Retina (tissue), 1 donor: ENCODE measurements at places on chromosomes 12 and 14.

DNA sequence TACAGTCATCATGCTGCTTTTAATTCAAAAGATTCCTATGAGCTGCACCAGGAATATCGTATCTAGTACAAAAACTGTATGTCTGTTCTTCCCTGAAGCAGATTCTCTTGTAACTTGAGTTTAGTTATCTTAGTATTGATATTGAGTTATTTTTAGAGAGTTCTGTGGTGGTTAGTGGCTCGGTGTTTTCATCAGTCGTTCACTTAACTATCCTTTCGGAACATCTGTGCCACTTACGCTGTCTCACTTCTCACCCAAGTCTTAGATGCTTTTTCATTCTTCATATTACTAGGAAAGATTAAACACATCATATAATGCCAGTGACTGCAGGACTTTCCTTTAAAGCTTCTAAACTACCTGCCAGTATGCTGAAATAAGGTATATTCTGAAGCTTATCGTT, 251.0 kb downstream of the FBXL14 start:
- DNase-seq = no peak

- DNase-seq = no peak
Observed at GRCh38 chr14:54857830-54858269, 44.8 kb downstream of the GCH1 start.

GRCh38 chr12:106753526-106753925, 21.0 kb upstream of the RIC8B start:
- no peak for DNase-seq

DNA sequence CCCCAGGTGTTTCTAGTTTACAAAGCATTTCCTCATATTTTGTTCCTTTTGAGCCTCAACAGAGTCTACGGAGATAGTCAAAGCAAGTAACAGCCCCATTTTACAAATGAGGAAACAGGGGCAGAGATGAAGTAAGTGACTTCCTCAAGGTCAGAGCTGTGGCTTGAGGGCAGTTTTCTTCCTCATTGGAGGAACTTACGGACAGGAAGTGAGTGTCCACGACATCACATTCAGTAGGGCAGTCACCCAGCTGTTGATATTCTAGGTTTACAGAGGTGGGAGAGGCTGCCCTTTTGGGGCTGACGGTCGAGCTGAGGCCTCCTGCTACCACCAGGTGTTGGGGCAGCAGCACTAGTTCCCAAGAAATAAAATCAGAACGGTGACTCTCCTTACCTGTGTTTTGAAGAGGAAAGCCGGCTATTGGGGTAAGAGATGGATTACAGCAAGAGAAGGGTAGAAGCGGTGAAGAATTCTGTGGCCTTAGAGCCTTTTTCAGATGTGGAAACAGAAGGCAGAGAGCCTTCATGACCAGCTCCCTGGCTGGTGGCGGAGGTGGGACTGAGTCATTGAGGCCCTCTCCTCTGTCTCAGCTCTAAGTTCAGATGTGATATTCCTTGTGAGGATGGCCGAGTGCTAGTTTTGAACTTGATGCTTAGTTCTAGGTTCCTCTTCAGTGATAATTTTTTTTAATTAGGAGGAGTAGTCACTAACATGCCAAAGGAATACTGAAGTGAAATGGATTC, 41.7 kb downstream of the SUSD6 start:
- no peak for DNase-seq

DNA sequence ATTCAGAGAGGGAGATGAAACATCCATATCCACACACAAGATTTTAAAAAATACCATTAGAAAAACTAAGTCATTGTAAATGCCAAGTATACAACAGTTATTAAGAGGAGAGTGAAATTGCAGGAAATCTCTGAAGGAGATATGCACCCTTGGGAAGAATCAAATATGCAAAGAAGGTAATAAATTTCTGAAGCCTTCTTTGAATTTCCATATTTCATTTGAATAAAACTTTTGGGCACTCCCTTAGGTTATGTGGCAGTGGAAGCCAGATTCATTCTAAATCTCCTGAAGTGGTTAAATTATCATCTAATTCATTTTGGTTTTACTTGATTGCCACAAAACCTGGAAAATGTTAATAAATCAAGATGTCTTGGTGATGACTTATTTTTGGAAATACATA, 138.9 kb upstream of the CLEC14A start:
- DNase-seq = no peak

DNA sequence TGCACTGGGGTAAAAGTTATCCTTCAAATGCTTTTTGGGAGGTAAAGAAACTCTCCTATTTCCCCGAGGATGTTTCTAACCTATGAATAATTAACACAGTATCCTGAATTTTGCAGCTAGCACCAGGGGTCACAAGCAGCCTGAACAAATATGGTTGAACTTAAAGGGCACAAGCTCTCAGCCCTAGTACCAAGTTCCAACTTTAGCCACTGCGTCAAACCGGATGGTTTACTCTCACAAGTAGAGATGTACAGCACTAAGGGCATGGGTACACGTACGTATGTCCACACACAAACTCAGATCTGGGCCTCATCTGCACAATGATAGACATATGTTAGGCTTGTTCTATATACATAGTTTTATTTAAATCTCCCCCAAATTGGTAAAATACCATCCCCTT, 4.7 kb downstream of the CCDC88C start:
- no peak for DNase-seq

DNA sequence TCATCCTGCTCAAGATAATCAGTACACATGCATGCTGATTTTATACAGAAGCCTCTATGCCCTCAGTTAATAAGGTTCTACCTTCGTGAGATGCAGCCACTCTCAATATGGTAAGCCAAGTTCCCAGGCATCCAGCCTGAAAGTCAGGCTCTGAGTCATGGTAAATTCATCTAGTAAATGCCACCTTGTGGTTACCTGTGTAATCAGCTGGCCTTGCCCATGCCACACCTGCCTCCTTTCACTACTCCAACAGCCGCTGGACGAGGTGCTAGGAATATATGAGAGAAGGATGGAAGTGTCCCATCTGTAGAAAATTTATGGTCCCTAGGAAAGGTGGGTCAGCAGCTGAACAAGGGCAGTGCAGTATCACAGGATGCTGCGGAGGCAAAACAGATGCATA, 207.3 kb downstream of the SSPN start:
- no peak for DNase-seq

- no peak for DNase-seq
Observed at GRCh38 chr12:62757048-62757447, 177.9 kb downstream of the PPM1H start.

DNA sequence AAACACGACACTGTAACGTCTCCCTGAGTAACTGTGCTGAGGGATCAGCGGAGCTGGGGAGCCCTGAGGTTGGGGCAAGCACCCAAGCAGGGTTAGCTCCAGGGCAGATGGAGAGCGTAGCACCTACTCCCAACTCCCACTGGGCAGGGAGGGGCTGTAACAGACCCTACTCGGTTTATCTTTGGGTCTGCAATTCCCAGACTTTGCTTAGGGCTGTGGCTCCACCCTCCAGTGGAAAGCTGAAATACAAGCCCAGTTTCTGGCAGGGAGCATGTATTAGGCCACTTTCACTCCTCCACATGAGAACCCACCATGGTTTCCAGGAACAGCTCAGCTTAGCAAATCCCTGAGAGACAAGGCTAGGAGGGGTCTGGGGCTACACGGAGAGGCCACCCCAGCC, 17.3 kb upstream of the TC2N start:
- no peak for DNase-seq

- DNase-seq = no peak
Observed at GRCh38 chr12:72330784-72331183, 58.6 kb downstream of the TRHDE start.

DNA sequence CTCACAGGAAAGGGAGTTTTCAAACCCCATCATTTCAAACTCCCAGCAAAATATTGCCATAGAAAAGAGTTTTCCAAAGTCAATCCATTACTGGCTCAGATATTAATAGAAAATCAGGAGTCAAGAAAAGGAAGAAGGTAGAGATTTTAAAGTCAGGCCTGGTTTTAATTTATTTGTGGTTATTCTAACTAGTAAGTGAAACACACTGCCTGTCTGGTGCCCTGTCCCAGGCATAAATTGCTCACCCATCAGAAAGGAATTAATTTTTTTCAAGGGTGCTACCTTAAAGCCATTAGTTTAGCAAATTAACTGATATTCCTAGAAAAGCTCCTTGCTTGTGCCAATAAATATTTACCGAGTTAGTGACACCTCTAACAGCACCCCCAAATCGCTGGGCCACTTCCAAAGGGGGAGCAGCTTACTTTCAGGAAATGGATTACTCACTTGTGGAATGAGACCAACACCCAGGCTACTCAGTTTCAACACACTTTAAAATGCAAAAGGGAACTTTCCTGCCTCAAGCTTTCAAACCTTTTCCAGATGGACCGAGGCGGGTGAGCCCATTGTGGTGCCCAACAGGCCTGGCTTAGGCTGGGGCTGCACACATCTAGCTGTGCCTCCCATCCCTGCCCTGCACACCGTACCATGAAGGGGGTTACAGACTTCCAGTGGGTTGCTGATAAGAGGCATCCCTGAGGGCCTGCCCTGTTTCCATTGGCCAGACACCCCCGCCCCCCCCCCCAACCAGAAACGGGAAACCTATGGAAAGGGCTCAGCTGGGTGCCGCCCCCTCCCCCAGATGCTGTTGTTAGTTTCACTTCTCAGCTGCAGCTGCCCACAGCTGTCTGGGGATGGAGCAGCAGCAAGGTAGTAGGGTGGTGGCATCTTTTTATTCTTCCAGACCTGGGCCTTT, 117.2 kb downstream of the SAMD4A start:
- no peak for DNase-seq

DNA sequence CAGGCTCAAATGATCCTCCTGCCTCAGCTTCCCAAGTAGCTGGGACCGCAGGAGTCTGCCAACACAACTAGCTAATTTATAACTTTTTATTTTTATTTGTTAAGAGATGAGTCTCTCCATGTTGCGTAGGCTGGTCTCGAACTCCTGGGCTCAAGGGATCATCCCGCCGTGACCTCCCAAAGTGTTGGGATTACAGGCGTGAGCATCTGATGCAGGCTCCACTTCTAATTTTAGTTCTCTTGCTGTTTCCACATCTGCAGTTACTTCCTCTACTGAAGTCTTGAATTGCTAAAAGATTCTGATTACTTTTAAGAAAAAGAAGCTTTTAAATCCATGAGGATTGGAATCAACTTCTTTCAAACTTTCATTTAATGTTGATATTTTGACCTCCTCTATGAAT, 13.4 kb upstream of the SNX6 start:
- no peak for DNase-seq

- no peak for DNase-seq
Observed at GRCh38 chr14:80215756-80216581, 4.7 kb upstream of the DIO2 start.

DNA sequence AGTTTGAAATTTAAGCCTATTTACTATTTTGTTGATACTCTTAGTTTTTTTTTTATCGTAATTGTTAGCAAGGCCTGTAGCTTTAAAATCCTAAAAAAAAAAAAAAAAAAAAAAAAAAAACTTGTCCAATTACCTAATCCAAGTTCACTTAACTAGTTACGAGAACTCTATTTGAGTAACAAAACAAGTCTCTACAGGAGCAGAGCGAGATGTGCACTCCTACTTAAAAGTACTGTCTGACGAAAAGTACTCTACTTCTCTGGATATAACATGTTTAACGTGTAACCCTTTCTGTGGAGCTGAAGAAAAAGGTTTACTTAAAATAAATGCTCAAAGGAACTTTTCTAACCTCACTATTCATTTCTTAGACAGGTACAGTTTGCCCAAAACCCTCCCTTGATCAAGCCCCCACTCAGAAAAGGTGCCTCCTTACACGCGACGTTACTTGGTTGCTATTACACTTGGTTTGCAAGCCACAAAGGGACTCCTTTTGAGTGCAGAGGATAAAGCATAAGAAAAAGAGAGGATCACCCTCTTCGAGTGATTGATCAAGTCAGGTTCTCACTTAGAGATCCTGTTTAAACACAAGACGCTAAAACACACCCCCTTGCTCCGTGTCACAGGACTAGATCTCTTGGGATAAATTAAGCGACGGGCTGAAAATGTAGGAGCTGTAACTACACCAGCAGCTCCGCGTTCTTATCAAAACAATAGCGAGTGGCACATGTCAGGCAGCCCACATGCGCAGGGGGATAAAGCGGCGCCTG, 2.2 kb downstream of the BAZ1A start:
- DNase-seq = no peak

GRCh38 chr12:124548854-124549378, 18.5 kb downstream of the NCOR2 start:
- peak; percentile 56 for DNase-seq

GRCh38 chr14:96363751-96364336, 518 bp downstream of the GSKIP start:
- peak; percentile 82 for DNase-seq

GRCh38 chr14:60251877-60252276, 2.9 kb downstream of the PPM1A start:
- no peak for DNase-seq

GRCh38 chr14:70315942-70316341, 43.5 kb downstream of the COX16 start:
- no peak for DNase-seq

GRCh38 chr12:58341791-58342190, 400.4 kb downstream of the ATP23 start:
- DNase-seq = no peak

DNA sequence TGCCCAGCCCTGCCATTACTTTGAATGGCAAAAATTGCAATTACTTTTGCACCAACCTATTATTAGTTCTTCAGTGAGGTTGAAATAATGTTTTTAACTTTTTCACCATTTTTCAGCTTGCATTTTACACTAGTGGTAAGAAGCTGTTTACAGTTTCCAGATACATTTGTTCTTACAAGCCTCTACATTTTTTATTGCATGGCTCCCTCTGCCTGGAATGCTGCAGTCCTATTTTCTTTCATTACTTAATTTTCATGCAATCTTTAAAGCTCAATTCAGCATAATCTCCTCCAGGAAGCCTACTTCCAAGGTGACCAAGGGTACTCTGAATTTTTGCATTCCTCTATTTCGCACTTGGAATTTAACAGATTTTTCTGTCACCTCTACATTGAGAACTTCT, 33.4 kb downstream of the CCER1 start:
- no peak for DNase-seq
